ENCODE measurements at places on chromosomes 16 and 17. TPM values are rescaled to one million over a fixed set of nuclear protein-coding genes. Genes with fewer than 3 reads are reported as not detected.

GRCh38 chr16:31868691-31869167 lies 4.9 kb upstream of the ZNF267 start:
- peak; percentile 65 for DNase-seq

DNA sequence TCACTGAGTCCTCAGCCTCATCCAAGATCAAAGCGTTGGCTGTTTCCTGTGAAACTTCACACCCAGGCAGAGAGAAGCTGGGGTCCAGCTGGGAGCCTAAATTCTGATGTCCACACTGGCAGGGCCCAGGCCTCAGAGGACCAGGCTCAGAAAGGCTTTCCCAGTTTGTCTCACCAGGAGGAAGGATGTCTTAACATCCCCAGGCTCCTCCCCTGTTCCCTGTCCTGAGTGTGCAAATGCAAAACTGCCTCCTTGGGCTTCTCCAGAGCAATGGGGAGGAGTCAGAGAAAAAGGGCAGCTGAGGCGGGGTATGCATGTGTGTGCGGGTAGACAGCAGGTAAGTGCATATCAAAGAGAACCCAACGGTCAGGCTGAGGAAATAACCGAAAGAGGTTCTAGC lies 45.7 kb downstream of the CUEDC1 start:
- no peak for DNase-seq

DNA sequence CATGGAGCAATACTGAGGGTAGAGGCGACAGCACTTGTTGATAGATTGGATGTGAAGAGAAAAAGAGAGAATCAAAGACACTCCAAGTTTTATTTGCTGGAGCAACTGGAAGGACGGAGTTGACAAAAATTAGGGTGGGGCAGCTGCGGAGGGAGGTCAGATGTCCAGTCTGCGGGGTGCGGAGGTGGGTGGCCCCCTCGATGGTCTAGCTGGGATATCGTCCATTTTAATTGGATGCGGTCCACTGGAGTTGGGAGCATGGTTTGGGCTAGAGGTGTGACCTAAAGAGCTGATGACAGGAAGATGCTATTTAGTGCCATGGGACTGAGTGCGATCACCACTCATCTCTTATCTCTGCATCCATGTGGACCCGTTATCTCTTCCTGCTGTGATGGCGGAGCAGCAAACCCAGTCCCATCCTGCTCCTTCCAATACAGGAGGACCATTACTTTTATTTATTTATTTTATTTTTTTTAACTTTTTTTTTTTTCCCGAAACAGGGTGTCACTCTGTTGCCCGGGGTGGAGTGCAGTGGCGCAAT lies 48.3 kb upstream of the CBX4 start:
- peak; percentile 13 for DNase-seq

Gene ALOX15
- polyA plus RNA-seq, result not detected

All from SK-N-SH (cell line).